ENCODE measurements at places on chromosomes 11 and 22.

GRCh38 chr11:23398052-23398451 is 537.8 kb upstream of the CCDC179 start:
- no peak for DNase-seq

DNA sequence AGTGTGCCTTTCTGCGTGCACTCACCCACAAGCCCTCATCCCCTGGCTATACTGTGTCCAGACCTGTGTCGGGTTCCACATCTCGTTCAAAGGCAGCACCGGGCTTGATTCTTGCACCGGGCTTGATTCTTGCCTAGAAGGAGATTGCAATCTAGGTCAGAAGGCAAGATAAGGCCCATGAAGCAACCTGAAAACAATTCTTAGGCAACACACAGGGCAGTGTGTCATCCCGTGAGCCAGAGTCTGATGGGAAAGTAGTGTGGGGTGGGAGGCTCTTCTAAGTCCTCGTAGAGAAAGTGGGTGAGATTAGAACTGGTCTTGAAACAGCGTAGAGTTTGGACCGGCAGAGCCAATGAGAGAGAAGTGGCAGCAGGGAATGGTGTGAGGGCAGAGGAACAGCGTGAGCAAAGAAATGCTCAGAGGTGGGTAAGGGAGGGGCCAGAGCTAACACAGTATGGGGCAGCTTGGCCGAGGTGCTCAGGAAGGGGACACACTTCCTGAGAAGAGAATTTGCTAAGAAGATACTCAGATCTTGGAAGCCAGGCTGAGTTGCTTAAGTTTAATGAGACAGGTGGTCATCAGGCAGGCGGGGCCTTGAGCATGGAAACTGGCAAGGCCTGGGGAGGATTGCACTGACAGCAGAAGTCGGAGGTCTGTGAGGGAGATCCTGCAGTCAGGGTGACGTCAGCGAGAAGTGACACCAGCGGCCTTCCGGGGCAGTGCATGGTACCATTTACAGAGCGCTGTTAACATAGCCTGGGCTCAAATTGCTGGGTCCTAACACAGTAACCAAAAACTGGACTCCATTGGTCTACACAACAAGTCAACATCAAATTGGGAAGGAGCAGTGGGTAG is 40.7 kb upstream of the DKK3 start:
- DNase-seq, result no peak

DNA sequence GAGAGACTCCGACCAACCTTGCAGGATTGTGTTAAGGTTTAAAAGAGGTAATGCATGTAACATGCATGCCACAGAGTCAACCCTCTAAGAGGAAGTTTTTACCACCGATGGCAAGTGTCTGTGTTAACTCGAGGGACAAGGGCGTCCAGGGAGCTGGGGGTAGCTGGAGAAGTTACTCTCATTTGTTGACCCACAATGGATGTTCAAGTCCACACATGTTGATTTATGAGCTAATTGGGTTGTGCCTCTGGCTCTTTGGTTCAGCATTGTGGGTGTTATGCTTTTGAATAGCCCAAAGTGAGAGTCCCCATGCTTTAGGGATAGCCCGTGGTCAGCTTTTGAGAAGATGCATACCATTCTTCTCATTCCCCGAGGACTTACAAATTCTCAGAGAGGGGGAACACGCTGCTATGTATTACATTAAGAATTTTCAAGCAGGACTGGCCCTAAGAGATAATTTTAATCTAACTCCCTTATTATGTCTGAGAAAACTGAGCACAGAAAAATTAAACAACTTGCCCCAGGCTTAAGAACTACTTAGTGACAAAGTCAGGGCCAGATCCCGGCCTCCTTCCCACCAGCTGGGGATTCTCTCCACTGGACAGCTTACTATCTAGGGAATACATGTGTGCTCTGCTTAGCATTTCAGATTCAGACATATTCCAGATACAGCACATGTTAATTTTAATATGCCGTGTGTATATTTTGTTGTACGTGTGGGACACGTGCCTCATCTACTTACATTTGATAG is 5.2 kb upstream of the PLET1 start:
- DNase-seq, result no peak

GRCh38 chr11:57936050-57936418 is 87.6 kb upstream of the OR9Q1 start:
- DNase-seq, result no peak

GRCh38 chr11:32500001-32500400 is 64.7 kb upstream of the WT1 start:
- DNase-seq, result no peak

DNA sequence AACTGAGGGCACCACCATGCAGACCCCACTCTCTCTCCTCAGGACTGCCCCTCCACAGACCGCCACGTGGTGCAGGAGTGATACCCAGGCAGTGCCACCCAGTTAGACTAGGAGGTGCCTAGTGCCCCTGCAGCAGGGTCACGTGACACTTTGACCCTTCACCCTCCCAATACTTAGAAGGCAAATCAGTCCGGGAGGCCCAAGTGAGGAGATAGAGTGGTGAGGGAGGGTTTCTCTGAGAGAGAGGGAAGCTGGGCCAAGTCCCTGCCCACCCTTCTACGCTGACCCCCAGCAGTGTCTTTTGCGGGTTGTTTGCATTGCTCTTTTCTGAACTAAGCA is 84.6 kb downstream of the BUD13 start:
- no peak for DNase-seq

DNA sequence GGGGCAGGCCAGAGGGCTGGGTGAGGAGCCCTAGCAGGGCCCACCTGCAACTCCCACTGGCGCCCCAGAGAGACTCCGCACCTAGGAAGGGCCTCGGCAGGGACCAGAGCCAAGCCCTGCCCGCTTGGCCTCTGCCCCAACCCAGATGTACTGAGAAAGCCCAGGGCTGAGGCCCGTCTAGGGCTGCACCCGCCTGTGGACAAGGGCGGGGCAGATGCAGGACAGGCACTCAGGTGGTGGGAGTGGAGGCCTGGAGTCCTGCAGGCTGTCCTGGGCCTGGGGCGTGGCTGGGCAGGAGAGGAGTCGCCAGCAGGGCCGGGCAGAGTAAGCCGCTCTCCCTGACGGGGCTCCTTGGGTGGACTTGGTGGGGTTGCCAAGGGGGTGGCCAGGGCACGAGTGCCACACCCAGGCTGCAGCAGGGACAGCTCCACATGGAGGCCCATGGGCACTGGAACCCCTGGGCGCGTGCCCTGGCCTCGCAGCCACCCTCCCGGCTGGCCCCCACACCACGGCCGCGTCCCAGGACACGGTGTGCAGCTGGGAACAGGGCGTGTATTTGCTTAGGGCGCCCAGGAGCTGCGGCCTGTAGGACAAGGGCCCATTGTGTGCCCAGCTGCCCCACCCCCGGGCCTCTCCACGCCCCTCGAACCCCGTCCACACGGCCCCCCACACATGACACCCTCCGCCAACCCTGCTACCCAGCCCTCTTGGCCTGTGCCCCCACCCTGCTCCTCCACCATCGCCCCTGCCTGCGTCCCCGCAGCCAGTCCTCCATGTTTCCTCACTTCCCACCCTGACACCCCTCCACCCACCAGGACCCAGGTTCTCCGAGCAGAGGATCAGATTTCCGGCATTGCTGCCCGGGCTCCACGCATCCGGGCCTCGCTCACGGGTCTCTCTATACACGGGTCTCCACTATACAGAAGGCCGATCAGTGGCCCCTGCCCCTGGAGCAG is 11.3 kb upstream of the PIM3 start:
- DNase-seq, result no peak

- DNase-seq, result no peak
These were observed 469 bp upstream of the OSBP2 start for GRCh38 chr22:30694171-30694639.

DNA sequence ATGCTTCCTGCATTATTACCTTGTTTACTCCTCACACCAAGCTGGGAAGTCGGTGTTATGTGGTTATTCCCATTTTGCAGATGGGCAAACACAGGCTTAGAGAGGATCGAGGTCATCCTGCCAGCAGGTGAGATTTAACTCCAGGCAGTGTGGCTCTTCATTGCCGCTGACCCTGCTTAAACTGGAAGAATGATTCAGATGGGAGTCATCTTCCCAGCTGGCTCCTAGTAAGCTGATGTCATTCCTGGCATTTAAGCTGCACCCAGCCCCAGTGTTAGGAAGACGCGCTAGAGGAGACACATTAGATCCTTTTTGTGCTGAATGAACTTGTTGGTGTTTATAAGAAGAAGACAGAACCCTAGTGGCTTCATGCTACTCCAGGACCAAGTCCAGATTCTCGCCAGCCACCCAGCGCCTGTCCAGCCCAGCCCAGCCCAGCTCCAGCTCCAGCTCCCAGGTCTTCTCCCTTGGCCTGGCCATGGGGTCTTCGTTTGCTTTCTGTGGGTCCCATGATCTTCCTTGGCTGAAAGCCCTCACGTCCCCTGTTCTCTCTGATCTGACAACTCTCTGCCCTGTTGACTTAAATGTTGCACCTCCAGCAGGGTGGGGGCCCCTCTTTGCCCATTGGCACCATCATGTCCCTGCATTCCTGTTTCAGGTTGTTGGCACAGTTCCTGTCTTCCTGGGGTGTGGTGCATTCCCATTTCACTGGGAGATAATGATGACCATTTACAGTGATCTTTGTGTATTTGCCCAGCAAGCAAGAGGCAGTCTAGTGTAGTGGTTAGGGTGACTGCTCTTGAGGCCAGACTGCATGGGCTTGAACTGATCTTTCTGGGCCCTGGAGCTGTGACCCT is 13.6 kb downstream of the PARVB start:
- peak; percentile 96 for DNase-seq

- DNase-seq, result no peak
These were observed 181.4 kb downstream of the KIRREL3 start for GRCh38 chr11:126819194-126819593.

DNA sequence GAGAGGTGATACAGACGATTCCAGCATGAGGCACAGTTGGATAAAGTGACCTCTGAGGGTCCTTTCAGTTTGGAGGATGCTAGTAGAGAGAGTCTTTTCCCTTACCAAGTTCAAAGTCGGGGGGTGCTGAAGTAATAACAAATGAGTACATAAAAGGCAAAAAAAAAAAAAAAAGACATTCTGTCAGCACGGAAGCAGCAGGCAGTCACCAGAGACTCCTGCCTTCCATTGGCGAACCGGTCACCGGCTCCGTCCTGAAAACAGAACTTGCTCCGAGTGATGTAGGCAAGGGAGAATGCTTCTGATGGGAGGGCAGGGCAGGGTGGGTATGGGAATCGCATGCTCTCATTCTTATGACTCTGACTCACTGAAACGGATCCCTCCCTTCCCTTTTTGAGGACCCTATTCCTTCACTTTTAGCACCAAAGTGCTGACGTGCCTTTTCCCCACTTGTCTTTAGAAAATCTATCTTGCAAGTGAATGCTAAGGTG is 65.9 kb downstream of the PRR5L start:
- DNase-seq, result peak; percentile 87

- DNase-seq, result no peak
These were observed 9.5 kb downstream of the APOL3 start for GRCh38 chr22:36151006-36151595.

- DNase-seq, result no peak
These were observed 13.1 kb downstream of the OR10W1 start for GRCh38 chr11:58254936-58255335.

DNA sequence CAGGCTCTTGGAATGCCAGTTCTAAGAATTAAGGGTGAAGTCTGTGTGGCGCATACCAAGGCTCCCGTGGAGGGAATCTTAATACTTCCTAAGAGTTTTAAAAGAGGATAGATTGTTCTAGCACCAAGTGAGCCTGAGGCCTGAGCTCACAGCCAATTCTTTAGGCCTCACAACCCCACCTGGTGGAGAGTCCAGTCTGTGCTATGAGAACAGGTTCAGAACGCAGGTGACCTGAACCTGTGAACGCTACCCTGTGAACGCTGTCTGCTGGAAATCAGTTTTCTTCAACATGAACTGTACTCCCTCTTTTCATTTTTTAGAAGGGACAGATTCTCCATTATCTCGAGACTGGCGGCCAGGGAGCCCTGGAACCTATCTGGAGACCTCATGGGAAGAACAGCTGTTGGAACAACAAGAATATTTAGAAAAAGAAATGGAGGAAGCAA is 43.2 kb upstream of the DLAT start:
- DNase-seq, result no peak

- DNase-seq, result peak; percentile 75
These were observed 5.4 kb upstream of the APOL2 start for GRCh38 chr22:36244522-36245391.

DNA sequence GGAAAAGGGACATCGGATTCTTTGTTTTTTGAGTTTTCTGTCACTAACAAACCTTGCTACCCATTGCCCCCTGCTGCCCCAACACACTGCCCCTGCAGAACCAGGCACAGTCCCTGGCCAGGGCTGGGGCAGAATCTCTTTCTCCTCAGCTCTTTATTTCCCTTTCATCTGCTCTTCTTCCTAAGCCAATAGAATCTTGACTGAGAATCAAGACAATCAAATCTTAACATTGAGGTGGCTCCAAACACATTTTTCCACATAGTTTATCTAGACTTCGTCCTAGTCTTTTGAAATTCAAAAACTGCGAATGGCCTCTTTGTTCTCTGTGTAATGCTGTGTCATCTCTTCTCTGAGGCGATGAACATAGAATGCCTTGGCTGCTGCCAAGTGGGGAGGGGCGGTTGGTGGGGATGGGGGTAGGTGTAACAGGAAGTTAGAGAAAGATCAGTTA is 16.1 kb upstream of the NTM start:
- no peak for DNase-seq

DNA sequence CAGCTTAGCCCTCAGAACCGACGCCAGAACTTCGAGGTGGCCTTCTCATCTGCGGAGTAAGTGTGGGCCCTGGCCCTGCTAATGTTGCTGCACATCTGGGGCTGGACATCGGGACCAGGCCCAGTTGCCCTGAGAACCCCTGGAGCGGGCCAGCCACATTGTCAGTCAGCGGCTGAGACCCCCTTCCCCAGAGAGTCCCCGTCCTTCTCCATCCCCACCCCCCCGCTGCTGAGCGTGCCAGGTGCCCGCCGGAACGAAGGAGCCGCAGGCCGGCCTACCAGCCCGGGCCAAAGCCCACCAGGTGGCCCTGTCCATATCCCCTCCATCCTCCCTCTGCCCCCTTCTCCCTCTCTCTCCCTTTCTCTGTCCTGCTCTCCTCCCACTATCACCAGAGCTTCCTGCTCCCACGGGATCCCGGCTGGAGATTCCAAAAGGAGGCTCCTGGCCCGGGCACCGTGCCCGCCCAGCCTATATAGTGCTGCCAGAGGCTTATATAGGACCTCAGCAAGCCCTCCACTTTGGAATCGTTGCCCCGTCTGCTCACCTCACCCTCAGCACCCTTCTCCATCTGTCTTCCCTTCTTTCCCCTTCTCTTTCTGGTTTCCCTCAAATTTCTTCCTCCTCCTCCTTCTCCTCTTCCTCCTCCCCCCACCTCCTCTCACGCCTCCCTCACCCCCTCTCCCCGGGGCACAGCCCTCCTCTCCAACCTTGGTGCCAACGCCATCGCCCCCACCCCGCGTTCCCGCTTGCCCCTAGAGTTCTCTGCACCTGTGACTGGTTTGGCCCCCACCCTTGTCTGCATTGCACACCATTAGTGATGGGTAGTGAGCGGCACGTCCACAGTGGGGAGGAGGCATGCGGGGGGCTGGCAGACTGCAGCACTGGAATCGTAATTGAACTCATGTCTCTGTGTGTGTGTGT is 7.3 kb downstream of the SELENOM start:
- no peak for DNase-seq

- DNase-seq, result peak; percentile 80
These were observed 36.1 kb upstream of the AMOTL1 start for GRCh38 chr11:94731880-94732601.

All from LHCN-M2 (cell line).